ENCODE measurements at places on chromosomes 5 and 9.

DNA sequence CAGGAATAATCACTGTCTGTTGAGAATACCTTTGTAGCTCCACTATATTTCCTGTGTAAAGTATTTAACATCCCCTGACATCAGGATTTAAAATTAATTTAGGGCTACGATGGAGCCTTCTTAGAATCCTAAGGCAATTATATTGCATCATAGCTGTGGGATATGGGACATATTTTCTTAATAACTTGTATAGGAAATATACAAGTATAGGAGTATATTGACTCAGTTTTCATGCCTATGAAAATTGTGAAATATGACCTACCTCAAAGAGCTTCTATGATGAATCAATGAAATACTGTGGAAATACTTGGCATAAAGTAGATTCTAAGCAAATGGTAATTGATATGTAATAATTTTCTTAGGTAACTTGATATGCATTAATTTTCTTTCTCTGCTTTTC is 221.0 kb upstream of the KLF4 start:
- DNase-seq, result no peak

DNA sequence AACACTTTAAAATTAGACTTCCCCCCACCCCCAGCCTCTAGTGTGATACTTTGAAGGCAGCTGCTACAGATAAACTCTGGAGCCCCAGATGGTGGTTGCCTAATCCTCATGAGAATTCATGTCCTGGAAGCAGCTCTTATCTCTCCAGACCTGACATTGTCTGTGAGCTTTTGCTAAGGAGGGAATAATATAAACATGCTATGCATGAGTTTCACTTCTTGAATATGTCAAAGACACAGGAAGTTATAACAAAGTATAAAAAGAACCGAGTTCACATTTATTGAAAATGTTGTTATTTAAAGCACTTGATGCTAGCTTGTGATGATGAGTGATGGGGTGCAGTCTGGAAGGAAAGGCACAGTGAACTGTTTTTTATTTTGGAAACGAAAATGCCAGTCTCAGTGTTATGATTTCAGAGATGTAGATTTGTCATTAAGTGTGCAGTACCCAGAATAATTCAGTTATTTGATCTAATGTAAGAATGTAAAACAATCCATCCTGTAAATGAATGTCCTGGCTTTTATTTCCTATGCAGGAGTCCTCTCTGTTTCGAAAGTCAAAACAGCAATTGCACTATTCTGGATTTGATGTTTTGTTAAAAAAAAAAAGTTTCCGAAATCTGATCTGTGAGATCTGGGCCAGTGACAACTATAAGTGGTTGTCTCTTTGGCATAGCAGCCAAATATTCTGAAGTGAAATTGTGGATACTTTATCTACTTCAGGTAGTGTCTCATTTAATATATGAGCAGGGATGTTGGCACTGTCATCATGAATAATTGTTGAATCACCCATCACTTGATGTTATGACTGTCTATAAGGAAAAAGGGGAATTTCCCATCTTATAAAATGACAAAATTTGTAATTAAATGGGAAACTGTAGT is 77.0 kb downstream of the ZCCHC7 start:
- peak; percentile 22 for DNase-seq

- no peak for DNase-seq
Observed at GRCh38 chr9:129934041-129934591, 98.9 kb downstream of the USP20 start.

GRCh38 chr9:118321788-118322187 is 617.6 kb downstream of the TLR4 start:
- DNase-seq, result no peak

- DNase-seq, result no peak
Observed at GRCh38 chr9:20290257-20290656, 332.0 kb downstream of the MLLT3 start.

DNA sequence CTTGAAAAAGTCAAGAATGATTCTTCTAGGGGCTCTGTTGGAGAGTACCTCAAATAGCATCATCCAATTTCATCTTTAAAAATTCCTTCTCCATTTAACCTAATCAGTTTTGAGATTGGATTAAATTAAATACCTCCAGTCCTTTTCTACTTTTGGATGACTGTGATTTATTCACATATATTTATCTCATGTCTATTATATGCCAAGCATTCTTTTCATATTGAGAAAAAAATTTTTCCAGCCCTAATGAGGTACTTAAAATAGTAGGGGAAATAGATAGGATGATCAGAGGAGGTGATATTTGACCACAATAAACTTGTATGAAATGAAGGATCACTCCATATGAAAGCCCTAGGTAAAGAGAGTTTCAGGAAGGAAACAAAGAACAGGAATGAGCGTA is 250.1 kb downstream of the MAT2B start:
- DNase-seq, result no peak

DNA sequence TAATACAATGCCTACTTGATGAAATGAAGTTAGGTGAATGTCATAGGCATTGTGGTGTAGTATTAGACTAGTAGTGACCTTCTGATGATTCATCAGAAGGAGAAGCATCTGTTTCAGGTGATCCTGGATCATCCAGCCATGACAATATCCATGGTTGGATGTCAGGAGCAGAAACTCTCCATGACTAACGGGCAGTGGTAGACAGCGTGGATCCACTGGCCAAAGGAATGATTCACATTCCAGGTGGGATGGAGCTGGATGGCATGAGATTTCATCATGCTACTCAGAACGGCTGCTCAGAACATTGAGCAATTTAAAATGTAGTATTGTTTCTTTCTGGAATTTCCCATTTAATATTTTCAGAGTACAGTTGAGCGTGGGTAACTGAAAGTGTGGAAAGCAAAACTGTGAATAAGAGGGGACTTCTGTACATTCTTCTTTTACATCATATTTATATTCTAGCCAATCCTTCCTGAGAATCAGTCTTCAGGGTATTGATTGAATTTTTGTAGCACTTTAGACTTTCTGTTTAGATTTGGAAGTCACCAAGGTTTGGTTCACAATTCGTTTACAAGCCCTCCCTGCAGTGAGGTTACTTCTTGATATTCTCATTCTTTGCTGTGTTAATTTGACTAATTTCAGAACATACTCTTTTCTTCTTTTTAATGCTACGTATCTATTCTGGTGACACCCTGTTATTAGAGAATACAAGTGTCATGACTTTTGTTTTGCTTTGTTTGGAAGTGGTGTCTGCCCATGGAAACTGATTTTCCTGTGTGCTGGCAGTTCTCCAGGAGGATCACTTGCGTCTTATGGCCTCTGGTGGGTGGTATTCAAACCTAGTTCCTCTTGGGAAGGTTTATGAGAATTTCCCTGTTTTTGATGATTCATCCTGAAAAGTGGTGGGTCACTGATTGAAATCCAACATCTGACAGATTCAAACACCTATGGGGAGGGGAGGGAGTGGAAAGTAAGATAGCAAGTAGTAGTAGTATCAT is 12.2 kb upstream of the CLINT1 start:
- peak; percentile 58 for DNase-seq

- DNase-seq, result no peak
Observed at GRCh38 chr5:58405175-58405574, 54.7 kb downstream of the PLK2 start.

DNA sequence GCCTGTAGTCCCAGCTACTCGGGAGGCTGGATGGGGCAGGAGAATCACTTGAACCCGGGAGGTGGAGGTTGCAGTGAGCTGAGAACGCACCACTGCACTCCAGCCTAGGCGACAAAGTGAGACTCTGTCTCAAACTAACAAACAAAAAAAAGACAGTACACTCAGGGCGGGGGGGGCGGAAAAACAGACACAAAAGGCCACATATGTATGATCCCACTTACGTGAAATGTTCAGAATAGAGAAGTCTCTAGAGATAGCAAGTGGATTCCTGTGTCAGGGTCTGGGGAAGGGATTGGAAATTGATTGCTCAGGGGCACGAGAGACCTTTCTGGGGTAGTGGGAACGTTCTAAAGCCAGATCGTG is 9.0 kb upstream of the LCN1 start:
- no peak for DNase-seq

GRCh38 chr5:154811239-154811638 is 39.2 kb downstream of the FAXDC2 start:
- DNase-seq, result no peak

DNA sequence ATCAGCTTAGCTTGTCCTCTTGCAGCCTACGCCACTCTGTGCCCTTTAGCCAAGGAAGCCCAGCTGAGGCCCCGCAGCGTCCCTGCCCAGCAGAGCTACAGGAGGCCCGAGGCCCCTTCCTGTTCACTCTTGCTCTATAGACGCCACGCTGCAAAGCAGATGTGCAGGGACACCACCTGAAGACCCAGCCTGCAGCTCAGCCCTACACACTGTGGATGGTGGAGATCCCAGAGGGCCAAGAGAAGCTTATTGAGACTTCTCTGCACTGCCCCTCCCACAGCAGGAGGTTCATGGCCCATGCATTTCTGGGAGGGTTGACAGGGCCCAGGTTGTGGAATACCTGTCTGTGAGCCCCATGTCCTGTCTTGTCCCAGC is 33.6 kb downstream of the IRF1 start:
- DNase-seq, result no peak

DNA sequence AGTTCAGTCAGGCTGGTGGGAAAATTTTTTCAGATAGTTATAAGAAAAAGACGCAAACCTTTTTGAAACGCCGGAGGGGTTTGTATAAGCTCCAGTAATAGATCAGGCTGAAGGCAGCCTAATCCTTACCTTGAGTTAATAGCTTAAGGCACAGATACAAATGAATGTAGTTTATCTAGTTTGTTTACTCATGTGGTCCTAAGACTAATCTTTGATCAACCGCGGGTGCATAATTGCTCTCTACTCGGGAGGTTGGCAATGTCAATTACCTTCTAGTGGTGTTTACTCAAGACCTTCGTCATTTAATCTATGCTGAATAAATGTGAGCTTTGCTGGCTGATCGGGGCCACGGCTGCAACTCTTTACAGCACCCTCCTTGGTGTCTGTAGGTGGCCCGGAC is 665 bp upstream of the INSL4 start:
- no peak for DNase-seq

DNA sequence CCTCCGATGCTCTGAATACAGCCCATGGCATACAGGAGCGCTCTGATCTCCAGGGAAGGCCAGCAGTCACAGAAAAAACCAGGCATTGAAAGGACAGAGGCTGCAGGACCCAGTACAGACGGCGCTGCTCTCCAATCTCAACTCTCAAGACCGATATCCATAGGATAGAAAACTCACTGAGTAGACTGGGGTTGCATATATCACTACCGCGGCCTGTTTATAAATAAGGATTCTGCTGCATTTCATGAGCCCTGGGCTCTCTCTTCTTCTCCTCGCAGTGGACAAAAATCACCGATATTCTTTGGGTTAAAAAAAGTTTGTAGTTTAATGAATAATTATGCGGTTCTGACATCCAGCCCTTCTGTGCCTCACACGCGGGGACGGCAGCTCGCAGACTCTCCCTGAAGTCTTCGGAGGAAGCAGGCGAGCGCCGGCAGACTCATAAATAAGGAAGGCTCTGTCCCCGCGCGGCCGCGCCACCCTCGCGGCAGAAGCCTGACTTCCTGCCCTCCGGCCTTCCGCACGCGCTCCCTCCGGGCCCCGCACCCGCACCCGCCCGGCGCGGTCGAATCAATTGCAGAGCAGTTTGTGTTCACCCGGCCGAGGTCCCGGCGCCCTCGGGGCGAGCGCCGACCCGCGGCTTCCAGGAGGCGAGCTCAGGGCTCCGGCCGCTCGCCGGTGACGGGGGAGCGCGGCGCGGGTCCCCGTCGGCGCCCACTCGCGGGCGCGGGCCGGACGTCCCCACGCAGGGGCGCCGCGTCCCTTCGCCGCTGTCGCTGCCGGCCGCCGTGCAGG is at the start of gene FAM78A:
Gene FAM78A (minus strand): TSS at position 417 of the 795 bp plus-strand sequence. CDS start 331 bp downstream, at position 86.
- peak; percentile 75 for DNase-seq

GRCh38 chr5:9140711-9141110 is 405.2 kb downstream of the SEMA5A start:
- no peak for DNase-seq

DNA sequence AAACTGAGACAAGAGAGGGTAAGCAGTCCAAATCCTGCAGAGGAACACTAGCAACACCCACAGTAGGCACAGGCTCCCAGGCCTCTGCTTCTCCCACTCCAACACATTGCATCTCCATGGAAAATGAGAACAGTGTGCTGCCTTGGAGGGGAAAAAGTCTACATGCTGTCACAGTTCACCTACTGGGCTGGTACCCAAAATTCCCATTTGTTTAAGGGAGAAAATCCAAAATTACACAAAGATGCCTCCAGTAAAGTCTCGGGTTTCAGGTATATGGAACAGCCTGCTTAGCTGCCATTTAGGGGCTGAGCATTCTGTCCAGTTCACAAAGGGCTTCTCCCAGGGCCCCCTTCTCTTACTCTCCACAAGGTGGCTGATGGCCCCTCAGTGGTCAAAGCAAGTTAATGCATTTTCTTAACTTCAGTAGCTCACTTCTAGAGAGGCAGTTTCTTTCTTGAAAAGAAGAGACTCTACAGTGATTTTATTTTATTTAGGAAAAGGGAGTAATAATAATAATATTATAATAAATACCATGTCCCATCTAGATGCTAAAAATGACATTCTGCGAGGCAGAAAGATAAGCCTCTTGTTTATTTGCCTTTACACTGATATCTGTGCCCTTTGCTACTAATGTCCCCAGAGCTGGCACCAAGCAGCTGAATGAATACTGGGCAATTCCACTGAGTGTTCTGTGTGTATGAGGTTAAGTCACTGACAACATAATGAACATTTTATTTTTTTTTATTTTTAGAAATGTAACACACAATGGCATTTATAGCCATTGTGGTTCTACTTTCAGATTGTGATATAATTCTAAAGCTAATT is 89.4 kb downstream of the RGS7BP start:
- DNase-seq, result no peak

- DNase-seq, result no peak
Observed at GRCh38 chr5:2700876-2701275, 50.6 kb downstream of the IRX2 start.

DNA sequence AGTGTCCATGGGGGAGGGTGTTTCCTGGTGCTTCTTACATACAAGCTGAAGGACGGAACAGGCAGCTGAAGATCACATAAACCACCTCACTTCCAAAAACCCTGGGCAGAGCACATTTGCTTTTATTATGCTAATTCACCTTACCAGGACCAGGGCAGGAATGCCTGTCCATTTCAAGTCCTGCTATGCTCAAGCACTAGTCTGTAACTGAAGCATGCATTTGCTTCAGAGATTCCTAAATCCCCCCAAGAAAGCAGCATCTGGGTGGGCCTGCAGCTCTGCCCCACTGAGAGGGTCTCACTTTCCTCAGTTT is 9.4 kb upstream of the NACC2 start:
- DNase-seq, result no peak

- DNase-seq, result no peak
Observed at GRCh38 chr5:133715616-133716015, 103.3 kb upstream of the FSTL4 start.

- DNase-seq, result no peak
Observed at GRCh38 chr9:102631559-102631958, 363.6 kb upstream of the CYLC2 start.

DNA sequence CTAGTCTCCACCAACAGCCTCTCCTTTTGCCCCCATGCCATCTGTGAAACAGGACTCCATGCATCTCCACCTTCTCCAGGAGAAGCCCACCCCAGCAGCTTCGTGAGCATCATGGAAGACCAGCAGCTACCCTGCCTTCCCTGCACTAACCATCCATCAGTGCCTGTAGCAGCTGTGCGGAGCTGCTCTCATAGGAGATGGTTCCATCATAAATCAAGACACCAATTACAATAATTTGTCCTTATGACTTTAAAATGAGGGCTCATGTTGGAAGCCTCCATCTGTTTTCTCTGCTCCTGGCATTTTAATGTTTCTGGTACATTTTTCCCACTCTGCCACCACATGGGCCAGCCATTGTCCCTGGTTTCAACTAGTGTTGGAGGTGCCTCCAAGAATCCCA is 69.9 kb downstream of the FGF1 start:
- DNase-seq, result no peak

Data from GM13977 (cell line).